Tongue (tissue), 3 donors: ENCODE measurements at places on chromosomes 16 and 17.
A peak's percentile ranks its signal among the peaks of the same experiment; 100 is the strongest.

DNA sequence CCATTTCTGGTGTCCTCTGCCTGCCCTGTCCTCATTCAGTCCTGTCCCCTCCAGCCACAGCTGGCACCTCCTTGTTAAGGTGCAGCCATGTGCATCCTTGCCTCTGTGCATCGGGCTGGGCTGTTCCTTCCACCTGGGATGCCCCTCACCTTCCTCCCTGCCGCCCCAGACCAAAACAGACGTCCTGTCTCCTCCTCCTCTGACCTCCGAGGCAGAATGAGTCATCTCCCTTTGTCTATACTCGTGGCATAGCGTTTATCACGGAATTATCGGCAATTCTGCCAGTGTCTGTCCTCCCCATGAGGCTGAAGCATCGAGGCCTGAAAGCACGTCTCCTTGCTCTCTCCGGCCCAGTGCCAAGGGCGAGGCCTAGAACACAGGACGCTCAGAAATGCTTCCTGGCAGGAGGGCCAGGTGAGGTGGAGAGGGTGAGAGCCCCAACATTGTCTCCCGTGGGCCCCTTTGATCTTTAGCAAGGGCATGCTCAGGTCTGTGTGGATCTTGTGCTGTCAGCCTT is 4.6 kb downstream of the RAI1 start:
- no peak for DNase-seq

DNA sequence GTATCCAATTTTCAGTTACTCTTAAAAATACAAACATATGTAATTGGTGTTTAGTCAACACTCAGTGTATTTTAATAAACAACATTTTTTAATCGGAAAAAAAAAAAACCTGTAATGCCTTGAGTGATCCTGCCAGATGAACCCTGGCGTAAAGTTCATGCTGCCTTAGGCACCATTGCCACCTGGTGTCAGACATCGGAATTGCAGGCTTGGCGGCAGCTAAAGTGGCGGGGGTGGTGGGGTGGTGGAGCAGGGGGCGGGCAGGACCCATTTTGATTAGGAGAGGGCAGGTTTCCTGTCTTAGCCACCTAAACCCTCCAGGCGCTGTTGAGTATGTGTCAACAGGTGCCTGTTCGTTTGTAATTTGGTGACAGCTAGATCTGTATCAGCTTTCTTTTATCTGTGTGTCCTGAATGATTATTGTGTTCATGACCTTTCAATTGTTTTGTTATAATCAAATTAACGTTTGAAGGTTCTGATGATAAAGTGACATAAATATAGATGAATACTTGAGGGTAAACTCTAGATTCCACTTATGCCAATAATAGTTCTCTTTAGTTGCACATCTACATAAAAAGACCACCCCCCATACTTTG is 588.7 kb downstream of the CDH13 start:
- DNase-seq = no peak

GRCh38 chr17:43015579-43015978 is 6.6 kb downstream of the VAT1 start:
- no peak for DNase-seq

DNA sequence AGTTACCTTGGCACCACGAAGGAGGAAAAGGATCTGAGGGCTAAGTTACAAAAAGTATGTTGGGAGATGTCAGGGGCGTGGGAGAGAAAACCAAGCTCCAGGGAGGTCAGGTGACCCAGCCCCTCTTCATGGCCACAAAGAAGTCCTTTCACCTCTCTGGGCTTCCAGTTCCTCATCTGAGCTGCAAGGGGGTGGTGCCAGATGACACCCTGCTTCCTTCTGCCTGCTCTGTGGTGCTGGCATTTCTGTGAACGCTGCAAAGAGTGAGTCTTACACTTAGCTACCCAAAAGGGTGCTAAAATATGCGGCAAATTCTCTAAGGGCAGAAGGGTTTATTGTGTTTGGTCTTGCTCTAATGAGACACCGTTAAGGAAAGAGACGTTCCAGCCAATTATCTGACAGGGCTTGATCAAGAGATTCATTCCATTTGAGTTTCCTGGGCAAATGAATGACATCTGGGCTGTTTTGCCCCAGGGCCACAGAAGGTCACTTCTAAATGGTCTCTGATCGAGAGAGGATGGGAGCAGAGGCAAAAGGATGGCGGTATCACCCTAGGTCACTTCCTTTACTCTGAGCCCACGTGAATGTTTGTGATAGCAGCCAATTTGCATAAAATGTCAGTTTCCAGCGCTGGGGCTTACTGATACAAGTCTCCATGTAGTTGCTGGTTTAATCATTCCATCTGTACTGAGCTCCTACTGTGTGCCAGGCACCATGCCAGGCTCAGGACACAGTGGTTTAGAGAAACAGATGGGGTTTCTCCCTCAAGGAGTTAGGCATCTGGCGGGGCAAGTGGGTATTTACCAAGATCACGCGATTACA is 210.2 kb downstream of the KATNIP start:
- DNase-seq = no peak

DNA sequence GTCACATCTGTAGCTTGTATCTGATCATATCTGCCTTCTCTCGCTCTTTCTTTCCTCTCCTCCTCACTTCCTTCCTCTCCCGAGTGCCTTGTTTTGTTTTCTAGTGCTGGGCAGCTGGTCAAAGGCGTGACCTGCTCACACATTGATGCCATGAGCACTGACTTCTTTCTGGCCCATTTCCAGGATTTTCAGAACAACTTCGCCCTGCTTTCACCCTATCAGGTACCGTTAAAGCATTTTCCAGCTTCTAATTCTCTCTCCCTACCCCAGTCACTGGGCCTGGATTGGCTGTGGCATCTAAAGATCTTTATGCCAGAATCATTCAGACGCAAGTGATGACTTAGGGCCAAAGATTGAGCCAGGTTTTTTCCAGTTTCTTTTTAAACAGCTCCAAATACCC is 55.5 kb downstream of the OTOA start:
- no peak for DNase-seq

GRCh38 chr16:997440-998051 is 16.0 kb downstream of the SOX8 start:
- peak; percentile 69 for DNase-seq

DNA sequence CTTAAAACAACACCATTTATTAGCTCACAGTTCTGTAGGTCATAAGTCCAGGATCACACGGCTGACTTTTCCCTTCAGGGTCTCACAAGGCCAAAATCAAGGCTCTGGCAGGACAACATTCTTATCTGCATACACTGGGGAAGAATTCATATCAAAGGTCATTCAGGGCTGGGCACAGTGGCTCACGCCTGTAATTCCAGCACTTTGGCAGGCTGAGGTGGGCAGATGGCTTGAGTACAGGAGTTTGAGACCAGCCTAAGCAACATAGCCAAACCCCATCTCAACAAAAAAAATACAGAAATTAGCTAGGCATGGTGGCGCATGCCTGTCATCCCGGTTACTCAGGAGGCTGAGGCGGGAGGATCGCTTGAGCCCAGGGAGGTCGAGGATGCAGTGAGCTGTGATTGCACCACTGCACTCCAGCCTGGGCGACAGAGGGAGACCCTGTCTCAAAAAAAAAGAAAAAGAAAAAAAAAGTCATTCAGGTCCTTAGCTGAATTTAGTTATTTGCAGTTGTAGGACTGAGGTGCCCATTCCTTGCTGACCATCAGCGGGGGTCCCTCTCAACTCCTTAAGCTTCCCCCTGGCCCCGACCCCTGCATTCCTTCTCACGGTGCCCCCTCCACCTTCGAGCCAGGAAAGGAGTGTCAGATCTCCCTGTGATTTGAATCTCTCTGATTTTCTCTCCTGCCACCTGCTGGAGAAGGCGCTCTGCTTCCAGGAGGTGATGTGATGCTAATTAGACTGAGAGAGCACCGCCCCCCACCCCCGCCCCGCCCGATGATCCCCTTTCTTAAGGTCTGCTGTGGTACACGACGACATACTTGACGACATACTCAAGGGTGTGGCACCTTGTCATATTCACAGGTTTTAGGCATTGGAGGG is 91.8 kb upstream of the CLEC18A start:
- peak; percentile 48 for DNase-seq
